ENCODE measurements at places on chromosomes 1 and 21. TPM values are rescaled to one million over a fixed set of nuclear protein-coding genes. Genes with fewer than 3 reads are reported as not detected.

The SLC35D1 gene
- 15.8 TPM for polyA plus RNA-seq

DNA sequence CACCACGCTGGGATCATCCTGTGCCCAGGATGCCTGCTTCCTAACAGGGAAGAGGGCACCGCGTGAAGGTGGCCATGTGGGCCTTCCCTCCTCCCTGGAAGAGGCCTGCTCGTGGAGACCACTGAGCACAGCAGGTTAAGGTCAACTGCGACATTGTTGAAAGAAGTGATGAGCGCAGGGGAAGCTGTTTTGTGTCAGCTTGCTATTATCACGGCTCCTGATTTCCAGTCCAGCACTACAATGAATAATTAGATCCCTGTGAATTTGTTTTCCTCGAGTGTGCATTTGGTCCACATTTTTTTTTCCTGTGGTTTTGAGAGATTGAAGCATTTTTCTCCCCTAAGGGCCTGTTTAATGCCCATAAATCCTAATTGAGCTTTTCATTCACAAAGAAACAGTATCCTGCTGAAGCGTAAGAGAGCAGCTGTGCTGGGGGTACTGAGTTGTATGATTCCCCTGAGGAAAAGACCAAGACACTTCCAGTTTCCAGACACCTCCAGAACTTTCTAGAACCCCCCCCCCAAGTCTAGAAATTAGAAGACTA lies 204.9 kb downstream of the KCNJ6 start:
- no peak for DNase-seq

- no peak for DNase-seq
Observed at GRCh38 chr1:54256522-54257345, 56.8 kb downstream of the MRPL37 start.

GRCh38 chr1:18948913-18949685 lies 7.4 kb downstream of the IFFO2 start:
- DNase-seq: no peak
